ENCODE measurements at places on chromosomes 13 and 19.

- DNase-seq = no peak
Observed at GRCh38 chr13:75761369-75761768, 125.2 kb downstream of the LMO7 start.

GRCh38 chr13:79908381-79908780 is 427.4 kb downstream of the NDFIP2 start:
- no peak for DNase-seq

GRCh38 chr13:49563516-49563915 is 21.8 kb downstream of the RCBTB1 start:
- DNase-seq = peak; percentile 37

GRCh38 chr13:44198826-44199225 is 174.8 kb upstream of the SERP2 start:
- DNase-seq = peak; percentile 11

GRCh38 chr19:17963936-17964691 is 2.8 kb upstream of the KCNN1 start:
- no peak for DNase-seq

- DNase-seq = no peak
Observed at GRCh38 chr19:57905258-57905657, 11.1 kb downstream of the ZNF417 start.

GRCh38 chr13:40656358-40656757 is 10.1 kb downstream of the FOXO1 start:
- DNase-seq = no peak

DNA sequence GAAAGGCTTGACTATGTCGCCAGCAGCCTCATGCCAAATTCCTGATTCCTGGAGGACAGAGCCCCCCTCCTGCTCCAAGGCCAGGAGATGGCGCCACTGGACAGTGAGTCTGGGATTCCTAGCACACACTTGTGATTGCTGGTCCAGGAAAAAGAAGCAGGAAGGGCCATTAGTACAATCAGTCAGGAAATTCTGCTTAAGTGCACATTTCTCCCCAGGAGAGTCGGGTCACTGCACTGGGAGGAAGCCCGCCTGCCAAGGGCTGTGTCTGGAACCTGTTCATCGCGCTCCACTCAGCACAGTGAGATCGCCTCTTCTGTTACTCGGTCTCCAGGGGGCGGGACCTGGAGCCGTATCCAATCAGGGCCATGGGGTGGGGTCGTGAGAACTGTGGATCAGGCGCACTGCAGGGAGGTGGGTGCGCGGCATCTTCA is 65.1 kb downstream of the ZNF823 start:
- peak; percentile 55 for DNase-seq

GRCh38 chr13:109126891-109127641 is 497.7 kb downstream of the MYO16 start:
- no peak for DNase-seq

GRCh38 chr13:37089495-37089894 is 16.0 kb downstream of the CSNK1A1L start:
- no peak for DNase-seq

- DNase-seq = peak; percentile 73
Observed at GRCh38 chr19:43555185-43555770, 20.0 kb downstream of the XRCC1 start.

- DNase-seq = peak; percentile 59
Observed at GRCh38 chr19:2983351-2984214, 6.2 kb downstream of the TLE6 start.

DNA sequence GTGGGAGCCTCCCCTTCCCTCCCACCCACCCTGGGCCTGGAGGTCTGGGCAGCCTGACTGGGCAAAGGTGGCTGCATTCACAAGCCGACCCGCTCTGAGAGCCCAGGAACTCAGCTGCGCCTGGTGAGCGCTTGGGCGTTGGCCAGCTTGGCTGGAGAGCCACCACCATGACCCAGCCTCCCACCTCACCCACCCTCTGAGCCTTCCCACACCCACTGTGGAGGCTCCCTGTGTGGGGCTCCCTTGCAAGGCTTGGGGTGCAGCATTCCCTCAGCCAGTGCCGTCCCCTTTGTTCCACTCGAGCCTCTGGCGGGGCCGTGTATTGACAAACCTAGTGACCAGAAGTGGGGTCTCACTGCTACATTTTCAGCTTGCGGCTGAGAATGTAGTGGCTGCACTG is 15.0 kb upstream of the QTRT1 start:
- no peak for DNase-seq

DNA sequence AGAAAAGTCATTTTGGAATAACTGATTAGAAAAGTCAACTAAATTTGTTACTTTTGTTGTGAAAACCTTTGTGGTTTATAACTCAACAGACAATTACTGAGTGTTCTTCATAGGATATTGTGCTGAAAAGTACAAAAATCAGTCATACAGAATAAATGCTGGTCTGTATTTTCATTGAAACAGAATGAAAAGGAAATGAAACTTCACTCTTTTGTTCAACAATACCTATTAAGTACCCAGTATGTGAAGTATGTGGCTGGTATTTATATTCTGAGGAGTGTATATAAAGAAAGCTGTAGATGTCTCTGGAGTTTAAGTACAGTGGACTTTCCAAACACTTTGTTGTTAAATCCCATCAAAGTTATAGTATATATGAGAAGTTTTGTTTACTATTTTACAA is 828.4 kb upstream of the ATXN8OS start:
- no peak for DNase-seq

DNA sequence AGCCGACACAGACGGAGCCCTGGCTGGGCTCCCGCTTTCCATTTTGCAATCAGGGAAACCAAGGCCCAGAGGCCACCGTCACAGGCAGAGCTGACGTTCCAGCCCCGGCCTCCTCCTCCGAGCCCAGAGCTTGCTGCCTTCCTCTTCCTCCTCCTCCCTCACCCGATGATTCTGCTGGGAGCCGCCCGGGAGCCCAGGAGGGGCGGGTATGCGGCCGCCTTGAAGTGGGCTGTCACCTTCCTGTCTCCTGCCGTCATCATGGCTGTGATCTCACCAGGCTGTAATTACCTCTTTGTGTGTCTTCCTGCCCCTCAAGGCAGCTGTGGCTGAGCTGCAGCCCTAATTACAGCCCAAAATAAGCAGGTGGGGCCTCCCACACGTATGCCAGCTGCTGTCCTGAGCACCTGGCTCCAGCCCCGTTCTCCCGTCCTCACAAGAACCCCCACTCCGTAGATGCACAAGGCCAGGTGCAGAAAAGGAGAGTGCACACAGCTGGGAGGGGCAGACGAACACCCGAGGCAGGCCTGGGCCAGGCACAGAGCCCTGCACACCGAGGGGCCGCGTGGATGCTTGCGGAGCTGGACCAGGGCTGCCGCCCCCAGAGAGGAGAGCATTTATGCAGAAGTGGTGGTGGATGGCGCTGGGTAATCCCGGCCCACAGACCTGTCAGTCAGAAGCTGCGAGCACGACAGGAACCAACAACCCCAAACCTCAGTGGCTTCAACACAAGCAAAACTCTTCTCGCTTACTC is 4.0 kb downstream of the TPGS1 start:
- peak; percentile 43 for DNase-seq

DNA sequence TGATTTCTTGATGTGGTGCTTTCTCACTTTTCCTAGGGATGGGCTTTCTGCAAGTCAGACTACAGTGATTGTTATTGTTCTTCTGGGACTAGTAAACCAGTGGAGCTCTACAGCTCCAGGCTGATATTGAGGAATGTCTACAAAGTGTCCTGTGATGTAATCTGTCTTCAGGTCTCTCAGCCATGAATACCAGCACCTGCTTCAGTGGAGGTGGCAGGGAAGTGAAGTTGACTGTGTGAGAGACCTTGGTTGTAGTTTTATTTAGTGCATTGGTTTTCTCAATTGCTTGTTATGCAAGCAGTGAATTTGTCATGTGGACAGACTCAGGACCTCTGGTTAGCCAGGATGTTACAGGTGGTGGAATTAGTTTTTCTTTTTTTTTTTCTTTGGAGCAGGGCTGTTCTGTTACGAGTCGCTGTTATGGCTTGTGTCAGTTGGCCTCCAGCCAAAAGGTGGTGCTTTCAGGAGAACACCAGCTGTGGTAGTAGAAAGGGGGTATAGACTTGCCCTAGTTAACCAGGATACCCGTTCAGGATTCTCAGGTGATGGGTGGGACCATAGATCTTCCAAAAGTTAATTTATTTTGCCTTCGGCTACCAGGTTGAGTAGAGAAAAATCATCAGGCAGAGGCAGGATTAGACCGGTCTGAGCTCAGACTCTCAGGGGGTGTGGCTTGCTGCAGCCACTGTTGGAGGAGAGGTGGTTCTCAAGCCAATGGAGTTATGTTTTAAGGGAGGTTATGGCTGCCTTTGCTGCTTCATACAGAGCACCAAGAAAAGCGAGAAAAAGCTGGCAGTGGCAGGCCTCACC is 11.9 kb upstream of the ZNF675 start:
- DNase-seq = no peak

- DNase-seq = peak; percentile 85
Observed at GRCh38 chr19:14434543-14435319, 1.6 kb downstream of the PKN1 start.

- DNase-seq = no peak
Observed at GRCh38 chr19:48668332-48668731, 4.5 kb downstream of the NTN5 start.

- no peak for DNase-seq
Observed at GRCh38 chr13:36666477-36667229, 7.2 kb upstream of the SERTM1 start.

- peak; percentile 80 for DNase-seq
Observed at GRCh38 chr19:36136964-36137686, 2.7 kb upstream of the CAPNS1 start.

DNA sequence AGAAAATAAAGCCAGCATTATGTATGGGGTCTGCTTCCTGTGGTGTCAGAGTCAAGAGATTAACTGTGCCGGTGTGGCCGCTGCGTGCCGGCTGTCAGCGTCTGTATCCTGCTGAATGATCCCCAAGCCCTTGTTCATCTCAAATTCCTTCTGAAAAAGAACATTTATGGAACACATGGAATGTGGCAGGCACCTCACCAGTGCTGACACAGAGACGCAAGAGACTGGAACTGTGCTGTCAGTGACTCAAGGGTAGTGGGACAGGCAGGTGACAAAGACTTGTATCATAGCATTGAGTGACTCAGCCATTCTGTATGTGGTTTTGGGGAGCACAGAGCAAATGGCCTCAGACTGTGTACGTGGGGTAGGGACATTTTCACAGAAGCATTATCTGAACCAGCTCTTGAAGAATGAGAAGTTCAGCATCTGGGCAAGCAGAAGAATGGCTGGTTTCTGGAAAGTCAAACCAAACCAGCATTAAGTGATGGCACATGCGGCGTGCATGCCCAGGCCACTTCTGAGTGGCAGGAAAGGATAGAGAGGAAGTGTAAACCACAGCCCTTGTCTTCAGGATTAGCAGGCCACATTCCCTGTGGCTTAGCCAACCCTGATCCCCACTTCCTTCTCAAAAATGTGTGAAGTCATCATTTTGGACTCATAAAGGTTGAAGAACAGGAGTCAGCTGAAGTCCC is 54.0 kb upstream of the IRS2 start:
- peak; percentile 86 for DNase-seq

DNA sequence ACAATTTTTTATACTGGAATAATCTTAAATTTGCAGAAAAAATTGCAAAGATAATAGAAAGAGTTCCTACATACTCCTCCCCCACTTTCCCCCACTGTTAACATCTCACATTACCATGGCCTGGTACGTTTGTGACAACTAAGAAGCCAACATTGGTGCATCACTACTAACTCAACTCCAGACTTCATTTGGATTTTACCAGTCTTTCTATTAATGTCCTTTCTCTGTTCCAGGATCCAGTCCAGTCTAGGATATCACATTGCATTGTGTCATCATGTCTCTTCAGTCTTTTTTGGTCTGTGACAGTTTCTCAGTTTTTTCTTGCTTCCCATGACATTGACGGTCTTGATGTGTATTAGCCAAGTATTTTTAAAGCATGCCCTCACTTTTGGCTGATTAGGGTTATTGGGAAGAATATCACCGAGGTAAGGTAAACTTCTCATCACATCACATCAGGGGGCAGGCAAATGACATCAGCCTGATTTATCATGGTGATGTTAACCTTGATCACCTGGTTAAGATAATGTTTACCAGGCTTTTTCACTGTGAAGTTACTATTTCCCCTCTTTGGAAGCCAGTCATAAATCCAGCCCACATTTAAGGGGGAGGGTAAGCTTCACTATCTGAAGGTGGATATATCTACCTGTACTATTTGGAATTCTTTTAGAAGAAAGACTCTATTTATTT is 322.1 kb downstream of the ENOX1 start:
- no peak for DNase-seq

GRCh38 chr19:4557144-4557970 is 2.1 kb downstream of the SEMA6B start:
- no peak for DNase-seq

DNA sequence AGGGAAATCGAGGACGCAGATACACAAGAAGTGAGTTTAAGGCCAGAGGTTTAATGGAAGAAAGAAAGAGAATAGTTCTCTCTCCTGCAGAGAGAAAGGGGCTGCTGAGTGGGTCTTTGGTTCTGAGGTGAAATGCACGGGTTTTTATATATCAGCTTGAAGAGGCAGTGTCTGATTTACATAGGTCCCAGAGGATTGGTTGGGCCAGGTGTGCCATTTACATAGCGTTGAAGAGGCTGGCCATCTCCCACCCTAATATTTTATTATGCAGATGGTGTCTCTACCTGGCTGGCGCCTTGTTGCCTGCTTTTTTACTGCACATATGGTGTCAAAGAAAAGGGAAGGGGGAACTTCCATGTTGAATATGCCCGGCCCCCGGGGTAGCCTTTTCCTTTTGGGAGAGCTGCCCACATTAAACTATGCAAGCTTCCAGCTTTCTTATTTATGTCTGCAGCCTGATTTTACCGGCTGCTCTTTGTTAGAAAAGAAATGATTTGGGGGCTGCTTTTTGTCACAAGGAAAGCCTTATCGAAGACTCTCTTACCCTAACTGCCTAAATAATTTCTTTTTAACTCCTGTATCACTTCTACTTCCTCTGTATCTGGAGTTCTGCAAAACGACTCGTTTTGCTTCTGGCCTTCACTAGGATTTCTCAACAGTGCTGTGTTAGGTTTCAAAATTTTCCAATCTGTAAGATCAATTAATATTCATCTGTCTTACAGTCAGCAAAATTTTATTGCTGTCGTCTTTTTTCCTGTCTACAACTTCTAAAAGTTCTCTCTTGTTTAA is 268.5 kb downstream of the B3GLCT start:
- DNase-seq = no peak

GRCh38 chr13:32577032-32577431 is 9.2 kb upstream of the PDS5B start:
- no peak for DNase-seq
